HT-29 (cell line): ENCODE measurements at places on chromosomes 13 and 19.

GRCh38 chr19:11089254-11090013 lies at the start of gene LDLR:
TSS of gene LDLR (plus strand) at chr19:11089463. CDS start at chr19:11089549, 86 bp downstream.
- DNase-seq: peak; percentile 92

DNA sequence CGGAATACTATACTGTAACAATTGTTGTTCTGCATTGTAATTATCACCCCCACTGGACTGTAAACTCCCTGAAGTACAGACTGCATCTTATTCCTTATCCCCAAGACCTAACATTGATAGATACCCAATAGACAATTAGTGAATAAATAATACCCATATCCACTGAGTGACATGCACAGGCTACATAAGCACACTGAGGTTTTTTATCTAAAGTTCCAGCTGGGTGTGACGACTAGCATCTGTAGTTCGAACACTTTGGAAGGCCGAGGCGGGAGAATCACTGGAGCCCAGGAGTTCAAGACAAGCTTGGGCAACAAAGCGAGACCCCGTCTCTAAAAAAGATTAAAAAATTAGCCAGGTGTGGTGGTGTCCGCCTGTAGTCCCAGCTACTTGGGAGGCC lies 2.5 kb downstream of the KPNA3 start:
- no peak for DNase-seq

DNA sequence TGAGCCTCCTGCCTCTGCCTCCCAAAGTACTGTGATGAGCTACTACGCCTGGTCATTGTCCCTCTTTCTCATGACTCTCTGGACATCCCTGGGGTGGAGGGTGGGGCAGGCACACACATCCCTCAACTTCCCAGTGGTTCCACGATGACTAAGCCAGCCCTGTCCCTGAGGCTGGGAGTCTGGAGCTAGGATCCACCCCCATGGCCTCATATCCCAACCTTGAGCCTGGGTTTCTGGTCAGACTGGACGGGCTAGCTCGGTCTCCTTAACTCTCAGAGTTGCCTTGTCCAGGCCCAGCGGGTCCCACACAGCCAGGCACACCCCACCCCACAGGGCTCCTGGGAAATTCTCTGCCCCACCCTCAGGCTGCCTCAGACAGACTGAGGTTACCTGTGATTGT lies 19.6 kb downstream of the IER2 start:
- peak; percentile 83 for DNase-seq

DNA sequence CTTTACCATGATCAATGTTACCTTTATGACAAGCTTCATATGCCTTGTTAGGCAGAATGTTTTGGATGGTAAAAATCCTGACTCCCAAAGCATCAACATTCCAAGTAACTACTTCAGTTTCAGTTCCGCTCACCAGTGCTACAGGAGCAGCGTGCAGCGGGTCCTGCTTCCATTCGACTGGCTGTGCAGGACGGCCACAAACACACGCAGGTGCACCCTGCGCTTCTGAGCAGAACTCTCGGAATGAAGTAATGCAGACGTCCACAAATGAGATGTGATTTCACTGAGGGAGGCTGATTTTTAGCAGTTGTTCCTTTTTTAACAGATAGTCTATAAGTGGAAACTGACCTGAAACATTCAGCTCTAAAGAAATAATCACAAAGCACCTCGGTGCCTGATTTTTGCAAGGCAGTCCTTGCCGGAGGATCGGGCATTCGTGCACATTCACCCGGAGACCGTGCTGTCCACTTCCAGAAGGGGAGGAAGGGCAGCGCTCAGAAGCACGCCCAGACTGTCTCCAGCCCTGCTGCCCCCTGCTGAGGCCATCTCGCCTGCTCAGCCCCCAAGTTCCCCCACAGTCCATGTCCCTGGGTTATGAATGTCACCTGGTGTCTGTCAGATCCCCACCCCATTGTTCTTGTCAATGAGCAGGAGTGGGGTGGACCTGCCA lies 85.8 kb downstream of the RAB20 start:
- DNase-seq: no peak

- DNase-seq: no peak
Observed at GRCh38 chr19:57096685-57097361, 23.0 kb upstream of the USP29 start.

- no peak for DNase-seq
Observed at GRCh38 chr19:49422407-49423070, 702 bp downstream of the PTH2 start.

DNA sequence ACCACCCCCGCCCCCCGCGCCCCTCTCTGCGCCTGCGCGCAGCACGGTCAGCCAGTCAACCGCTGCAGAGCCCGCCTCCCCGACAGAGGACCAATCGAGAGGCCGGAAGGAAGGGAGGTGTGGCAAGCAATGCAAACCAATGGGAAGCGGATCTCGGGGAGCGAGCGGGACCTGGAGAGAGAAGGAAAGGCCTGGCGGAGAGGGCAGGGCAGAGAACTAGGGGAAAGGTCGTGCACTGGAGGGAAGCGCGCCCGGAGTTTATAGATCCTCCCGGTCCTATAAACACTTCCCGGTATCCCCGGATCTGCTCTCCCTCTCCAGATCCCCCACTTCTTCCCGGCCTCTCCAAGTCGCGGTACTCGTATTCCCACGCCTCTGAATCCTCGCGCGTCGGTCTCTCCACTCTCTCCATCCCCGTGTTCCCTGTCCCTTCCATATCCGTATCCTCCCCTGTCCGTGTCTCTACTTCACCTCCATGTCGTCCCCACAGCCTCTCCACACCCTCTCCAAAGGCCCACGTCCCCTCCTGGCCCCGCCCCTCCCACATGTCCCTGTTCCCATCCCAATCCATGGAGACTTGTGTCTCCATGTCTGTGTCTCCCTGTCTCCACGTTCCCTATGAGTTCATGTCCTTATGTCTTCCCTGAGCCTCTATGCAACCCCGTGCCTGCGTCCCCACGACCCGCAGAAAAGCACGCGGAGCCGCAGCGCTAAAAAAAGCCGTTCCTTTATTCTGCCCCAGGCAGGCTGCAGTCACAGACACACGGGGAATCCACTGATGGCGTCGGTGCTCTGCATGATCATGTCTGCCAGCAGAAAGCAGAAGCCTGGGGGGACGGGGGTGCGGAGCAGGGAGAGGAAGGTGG lies 434 bp upstream of the ETFB start:
- DNase-seq: peak; percentile 100

DNA sequence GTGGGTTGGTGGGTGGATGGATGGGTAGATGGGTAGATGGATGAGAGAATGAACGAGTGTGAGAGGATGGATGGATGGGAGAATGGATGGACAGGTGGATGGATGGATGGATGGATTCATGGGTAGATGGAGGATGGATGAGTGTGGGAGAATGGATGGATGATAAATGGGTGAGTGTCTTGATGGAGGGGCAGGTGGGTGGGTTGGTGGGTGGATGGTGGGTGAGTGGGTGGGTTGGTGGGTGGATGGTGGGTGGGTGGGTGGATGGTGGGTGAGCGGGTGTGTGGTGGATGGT lies 35.4 kb upstream of the ONECUT3 start:
- DNase-seq: no peak
